Kidney capillary endothelial cell (primary cell): ENCODE measurements at places on chromosomes 2 and 18.

- no peak for DNase-seq
These were observed 20.9 kb downstream of the SLC39A10 start for GRCh38 chr2:195677884-195678283.

DNA sequence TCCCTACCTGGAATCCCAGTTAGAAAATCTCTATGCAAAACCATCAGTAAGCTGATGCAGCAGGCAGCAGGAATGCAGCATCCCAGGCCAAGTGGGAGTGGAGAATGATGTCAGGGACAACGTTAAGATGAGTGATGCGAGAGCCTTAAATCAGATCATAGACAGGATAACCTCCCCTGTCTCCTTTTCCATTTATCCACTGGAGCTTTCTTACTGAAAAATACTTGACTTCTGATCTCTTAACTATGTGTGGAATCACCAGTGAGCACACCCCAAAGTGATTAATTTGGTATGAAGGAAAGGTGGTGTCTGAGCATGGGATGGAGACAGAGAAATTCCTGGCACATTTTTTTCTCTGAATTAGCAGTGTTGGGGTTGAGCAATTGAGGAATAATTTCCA is 98.0 kb downstream of the RND3 start:
- DNase-seq = no peak

GRCh38 chr2:127413782-127414637 is 4.2 kb upstream of the PROC start:
- DNase-seq = no peak

GRCh38 chr2:231810905-231811304 is 24.7 kb downstream of the COPS7B start:
- peak; percentile 23 for DNase-seq

GRCh38 chr2:134253804-134254203 is at the start of gene MGAT5:
Gene MGAT5, plus strand, starts transcription at chr2:134254072. Its CDS starts 332 bp downstream, at chr2:134254404.
- no peak for DNase-seq

DNA sequence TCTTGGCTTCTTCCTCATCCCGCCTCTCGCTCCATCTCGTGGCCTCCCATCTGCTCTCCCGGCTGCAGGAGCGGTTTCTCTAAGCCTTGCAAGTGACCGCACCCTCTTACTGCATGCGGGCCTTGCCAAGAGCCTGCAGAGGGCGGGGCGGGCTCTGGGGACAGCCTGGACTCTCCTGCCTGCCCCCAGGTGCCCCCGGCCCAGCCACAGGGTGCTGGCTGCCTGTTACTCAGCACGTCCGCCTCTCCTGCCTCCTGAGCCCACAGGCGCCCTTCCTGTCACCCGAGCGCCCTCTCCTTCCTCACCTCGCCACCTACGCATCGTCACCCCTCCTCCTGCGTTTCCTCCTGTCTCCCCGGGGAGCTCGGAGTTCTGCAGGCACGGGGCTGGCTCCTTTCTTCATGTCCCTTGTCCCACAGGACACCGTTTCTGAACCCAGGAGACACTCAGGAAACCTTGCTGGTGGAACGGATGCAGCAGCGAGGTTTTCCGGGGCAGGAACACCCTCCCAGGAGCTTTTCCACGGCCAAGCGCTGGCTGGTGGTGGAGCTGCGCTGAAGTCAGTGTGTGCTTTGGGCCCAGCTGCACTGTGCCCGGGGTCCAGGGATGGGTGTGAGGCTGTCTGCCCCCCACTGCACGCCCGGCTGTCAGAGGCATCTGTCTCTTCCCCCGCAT is 28.5 kb downstream of the HPCAL1 start:
- peak; percentile 67 for DNase-seq

DNA sequence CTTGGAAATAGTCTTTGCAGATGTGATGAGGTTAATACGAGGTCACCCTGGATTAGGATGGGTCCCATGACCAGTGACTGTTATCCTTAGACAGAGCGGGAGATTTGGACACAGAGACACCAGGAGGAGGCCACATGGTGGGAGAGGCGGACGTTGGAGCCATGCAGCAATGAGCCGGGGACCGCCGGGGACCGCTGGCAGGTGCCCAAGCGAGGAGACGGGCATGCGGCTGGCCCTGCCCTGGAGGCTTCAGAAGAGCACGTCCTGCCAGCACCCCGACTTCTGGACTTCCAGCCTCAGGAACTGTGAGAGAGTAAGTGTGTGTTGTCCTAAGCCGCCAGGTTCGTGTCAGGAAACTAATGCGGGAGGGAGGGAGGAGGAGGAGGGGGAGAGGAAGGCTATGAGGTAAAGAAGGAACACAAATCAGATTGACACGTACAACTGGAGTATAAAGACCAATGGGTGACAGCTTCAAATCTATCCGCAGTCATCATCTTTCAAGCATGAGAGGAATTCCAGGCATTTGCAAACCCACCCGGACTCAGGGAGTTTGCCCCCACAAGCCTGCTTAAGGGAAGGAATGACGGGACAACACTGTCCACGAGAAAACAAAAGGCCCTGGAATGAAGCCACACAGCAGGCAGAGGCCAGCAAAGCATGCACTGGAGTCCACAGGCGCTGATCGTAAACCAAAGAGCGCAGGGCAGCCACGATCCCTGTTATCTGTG is 11.6 kb upstream of the BOK start:
- DNase-seq = no peak
